ENCODE measurements at places on chromosomes 5 and 9.

- no peak for DNase-seq
Measured at GRCh38 chr5:15499528-15500324, at the start of gene FBXL7. Gene FBXL7 (plus strand): TSS chr5:15500180.

DNA sequence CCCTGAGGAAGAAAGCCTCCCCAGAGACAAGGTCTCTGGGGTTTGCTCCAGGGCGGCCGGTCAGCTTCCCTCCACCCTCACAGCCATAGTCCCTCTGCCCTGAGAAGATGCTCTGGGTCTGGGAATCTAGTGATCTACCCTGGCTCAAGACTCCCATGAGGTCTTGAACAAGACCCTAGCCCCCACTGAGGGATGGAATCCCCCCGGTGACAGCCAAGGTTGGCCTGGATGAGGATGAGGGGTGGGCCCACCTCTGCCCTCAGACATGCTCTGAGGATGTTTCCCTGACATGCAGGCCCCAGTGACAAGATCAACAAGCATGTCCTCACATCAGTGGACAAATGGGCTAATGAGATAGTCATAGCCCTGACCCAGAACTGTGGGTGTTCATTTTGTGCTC lies 138.6 kb downstream of the C5orf15 start:
- DNase-seq: no peak

- DNase-seq: no peak
Measured at GRCh38 chr9:343773-344172, 129.1 kb downstream of the DOCK8 start.

DNA sequence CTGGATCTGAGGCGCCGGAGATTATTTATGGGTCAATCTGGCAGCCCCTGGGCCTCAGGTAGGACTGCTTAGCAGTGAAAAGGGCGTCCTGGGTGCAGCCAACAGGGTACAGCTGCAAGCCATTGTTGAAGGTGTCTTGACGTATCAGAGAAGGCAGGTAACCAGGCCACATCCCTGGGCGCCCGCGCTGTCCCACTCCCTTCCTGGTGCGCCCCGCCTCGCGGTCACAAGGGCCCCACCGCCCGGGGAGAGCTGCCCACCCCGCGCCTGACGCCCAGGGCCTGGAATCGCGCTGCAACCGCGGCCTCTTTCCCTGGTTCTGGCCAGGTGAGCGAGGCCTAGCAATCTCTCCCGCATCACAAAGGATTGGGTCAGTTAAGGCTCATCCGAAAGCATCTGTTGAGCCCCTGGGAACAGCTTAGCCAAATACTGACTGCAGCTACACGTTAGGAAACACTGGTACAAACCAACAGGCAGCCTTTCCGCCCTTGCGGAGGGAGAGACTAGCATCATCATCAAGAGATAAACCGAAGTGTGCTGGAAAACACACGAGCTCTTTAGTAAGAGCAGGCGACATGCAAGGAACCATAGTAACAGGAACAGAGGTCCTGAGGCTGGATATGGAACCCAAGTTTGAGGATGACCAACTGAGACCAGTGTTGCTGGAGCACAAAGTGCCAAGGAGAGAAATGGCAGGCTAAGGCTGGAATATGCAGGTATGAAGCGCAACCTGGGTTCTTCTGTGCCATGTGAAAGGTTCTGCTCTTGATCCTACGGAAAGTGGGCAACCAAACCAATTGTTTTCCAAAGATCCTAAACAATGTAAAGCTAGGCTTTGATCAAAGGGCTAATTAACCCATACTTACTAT lies 3.6 kb downstream of the RPS23 start:
- DNase-seq: no peak

DNA sequence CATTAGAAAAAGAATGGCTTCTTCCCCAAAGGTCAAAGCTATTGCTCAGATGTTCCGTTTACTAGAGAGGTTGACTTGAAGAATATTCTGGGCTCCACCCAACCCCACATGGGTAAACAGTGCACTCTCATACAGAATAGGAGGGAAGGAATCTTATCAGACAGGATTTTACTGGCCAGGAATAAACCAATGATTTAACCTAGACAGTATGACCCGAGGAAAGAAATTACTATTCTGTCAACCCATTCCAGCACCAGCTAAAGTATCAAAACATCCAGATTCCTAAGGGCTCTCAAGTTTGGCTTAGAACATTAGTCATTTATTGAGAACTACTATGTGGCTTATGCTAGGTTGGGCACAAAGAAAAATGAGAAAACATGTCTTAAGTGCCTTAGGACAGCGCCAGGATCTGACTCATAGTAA lies 493.6 kb upstream of the KLF4 start:
- DNase-seq: no peak

DNA sequence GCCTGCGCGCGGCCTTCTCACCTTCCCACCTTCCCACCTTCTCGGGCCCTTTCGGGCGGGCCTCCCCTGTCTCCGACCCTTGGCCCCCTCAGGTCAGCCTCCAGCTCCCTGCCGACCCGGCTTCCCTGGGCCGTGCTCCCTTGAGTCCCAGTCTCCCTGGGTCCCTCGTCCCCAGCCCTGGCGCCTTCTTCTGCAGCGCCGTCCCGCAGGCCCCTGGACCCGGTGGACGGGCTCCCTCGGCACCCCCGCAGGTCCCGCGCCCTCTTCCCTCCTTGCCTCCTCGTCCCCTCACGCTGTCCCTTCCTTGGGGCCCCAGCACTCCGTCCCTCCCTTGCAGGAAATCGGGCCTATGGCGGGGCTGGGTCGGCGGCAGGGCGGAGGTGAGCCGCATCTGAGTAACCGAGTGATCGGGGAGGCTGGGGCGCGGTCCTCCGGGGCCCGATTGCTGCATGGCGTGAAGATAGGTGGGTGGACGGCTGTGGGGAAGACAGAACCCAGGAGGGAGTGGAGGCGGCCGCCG lies 7.6 kb downstream of the ARPC5L start:
- DNase-seq: no peak

DNA sequence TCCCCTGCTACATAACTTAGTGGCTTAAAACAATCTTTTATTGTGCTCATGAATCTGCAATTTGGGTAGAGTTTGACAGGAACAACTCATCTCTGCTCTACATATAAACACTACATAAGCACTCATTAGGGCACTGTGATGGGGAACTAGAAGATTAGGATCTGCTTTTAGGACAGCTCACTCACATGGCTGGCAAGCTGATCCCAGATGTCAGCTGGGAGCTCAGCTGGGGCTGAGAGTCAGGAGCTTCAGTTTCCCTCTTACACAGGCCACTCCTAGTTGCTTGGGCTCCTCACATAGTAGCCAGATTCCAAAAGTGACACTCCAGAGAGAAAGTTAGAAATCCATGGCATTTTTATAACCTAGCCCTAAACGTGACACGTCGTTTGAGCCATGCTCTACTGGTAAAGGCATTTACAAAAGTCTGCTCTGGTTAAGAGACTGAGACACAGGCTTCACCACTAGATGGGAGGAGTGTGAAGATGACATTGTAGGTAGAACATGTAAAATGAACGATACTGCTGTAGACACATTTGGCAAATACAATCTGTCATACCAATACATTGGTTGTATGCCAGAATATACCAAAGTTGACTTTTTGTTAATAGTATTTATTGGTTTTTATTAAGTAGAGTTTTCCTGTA lies 23.6 kb downstream of the SCAI start:
- DNase-seq: no peak

GRCh38 chr5:151537044-151537443 lies 54.1 kb downstream of the FAT2 start:
- DNase-seq: no peak

Data from stimulated activated CD8-positive, alpha-beta memory T cell treated with anti-CD3 and anti-CD28 coated beads, Interleukin-2, amount 100 ng/mL, for 48 hours (primary cell).